ENCODE measurements at places on chromosomes 12 and 14.
A peak's percentile ranks its signal among the peaks of the same experiment; 100 is the strongest.

- DNase-seq: no peak
Observed at GRCh38 chr12:28059668-28060067, 87.1 kb upstream of the PTHLH start.

GRCh38 chr12:80175307-80175930 lies 76.1 kb downstream of the OTOGL start:
- no peak for DNase-seq

DNA sequence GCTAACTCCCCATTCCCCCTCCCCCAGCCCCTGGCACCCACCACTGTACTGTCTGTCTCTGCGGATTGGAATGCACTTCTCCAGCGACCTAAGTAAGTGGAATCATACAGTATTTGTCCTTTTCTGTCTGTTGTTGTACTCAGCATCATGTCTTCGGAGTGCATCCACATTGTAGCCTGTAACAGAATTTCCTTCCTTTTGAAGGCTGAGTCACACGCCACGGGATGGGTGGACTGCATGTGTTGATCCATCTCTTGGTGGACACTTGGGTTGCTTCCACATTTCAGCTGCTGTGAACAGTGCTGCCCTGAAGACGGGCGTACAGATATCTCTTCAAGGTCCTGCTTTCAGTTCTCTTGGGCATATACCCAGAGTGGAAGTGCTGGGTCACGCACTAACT lies 34.4 kb downstream of the DDX51 start:
- DNase-seq: no peak

DNA sequence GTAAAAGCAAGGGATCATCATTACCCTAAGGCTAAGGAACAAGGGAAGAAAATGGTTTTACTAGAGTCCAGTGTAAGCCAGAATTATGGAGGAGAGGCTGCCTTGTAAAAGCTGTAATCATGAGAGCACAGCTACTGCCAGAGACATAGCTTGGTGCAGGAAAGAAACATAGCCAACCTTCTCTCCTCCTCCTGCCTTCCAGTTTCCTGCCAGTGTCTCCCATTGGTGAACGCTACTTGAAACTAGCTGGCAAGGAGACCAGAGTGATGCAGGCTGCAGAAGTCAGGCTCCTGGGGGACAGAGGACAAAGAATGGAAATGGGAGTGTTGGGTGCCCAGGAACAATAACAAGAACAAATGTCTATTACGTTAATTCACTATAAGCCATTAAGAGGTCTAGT lies 158.5 kb downstream of the NELL2 start:
- DNase-seq: no peak

GRCh38 chr12:31597066-31597465 lies 6.1 kb upstream of the DENND5B start:
- no peak for DNase-seq

DNA sequence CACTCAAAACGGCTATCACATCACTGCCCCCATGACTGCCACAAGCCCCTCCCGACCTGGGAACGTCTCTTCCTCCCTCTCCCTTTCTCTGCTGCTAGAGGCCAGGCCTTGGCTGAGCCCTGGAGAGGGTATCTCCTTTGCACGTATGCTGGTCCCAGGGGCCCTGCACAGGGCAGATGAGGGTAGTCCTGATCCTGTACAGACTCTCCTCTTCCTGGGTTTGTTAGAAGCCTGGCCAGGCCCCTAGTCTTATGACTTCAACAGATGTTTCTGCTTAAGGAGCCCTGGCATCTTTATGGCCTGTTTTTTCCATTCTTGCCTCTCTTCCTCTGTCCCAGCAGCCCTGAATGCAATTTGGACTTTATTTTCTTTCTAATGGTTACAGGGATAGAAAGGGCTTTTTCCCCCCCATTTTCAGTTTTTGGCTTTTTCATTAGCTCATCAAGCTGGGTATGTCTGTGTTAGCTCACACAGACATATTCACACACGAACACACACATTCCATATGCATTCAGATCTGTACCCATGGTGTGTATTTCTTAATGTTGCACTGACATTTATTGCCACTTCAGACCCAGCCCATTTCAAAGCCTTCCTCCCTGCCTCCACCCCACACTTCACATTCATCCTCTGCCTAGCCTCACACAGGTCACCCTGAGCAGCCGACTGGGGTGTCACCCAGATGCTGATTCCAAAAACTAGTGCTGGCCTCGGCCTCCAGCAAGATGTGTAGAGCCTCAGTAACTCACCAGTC lies 203.2 kb downstream of the ZFP36L1 start:
- DNase-seq: peak; percentile 94

- no peak for DNase-seq
Observed at GRCh38 chr14:98018628-98019027, 1221.4 kb downstream of the VRK1 start.

DNA sequence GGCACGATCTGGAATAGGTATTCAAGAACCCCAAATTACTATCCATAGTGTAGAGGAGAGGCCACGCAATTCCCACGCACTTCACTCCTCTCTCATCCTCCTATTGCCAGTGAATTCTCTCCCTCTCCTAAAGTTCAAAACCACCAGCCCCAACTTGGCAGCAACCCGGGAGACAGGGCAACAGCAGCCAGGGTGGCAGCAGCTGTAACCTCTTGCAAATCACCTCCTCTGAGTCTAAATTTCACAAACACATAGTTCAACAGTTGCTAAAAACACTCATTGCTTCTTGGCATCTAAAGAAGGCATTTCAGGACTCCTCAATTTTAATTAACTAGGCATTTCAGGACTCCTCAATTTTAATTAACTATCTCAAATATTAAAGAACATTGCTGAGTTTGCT lies 37.7 kb upstream of the MANSC4 start:
- no peak for DNase-seq

DNA sequence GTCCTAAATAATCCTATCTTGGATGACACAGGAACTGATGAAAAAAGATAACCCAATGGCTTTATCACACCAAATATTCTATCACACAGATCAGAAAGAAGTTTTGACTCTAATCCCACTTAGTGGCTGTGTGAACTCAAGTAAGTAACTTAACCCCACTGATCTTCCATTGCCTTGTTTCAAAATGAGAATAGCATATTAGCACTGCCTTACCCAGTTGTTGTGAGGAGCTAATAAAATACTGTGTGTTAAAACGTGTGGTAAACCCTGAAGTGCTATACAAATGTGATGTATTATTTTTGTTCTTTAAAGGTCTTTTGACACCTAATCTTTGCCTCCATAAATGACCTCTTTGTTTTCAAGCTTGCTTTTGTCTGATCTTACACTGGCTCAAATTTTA lies 60.9 kb upstream of the ARID2 start:
- no peak for DNase-seq

DNA sequence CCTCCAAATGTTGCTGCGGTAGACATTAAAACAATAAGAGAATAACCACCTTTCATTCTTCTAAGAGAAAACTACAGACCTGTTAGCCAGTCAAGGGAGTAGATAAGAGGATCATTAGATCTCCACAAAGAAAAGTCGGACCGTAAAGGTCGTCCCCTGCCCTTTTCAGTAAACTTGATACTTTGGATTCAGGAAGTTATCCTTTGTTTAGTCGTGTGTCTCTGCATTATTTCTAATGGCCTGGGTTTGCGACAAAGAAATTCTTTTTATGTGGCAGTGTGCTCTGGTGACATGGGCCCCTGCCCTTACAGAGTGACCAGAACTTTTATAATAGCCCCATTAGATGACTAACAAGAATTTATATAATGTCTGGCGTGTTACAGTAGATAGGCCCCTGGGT lies 44.6 kb upstream of the EVL start:
- DNase-seq: no peak

GRCh38 chr12:65343801-65344200 lies 65.3 kb downstream of the MSRB3 start:
- no peak for DNase-seq

DNA sequence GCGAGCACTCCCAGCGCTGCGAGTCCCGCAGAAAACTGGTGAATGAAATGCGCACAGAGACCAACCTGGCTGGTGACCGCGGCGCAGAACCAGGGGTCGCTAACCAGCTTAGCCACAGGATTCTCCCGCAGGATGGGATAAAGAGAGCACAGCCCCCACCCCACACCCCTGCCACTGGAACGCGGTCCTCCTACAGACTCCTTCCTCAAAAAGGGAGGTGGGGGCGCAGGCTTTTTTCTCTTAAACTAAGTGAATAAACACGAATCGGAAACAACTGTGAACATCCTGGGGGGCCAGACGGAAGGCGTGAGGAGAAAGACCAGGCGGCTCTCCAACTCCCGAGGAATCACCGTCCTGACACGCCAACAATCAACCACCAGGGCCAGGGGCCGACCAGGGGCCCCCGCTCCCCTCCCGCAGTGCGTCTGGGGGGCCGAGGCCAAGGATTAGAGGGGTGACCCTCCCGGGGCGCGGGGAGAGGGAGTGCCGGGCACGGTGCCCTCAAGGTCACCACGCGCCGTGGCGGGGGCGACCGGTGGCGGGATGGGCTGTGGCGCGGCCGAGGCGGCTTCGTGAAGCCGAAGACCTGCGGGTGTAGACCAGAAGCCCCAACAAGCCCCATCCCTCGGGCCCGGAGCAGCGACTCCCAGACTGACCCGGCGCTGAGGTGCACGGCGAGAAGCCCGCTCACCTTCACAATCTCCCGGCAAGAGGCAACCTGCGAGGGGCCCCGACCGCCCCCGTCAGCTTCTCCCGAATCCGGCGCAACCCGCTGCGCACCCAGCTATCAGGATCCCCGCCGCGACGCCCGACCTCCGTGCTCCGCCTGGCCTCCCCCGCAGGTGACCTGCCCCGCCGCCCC lies 704 bp downstream of the ATP2B1 start:
- no peak for DNase-seq

DNA sequence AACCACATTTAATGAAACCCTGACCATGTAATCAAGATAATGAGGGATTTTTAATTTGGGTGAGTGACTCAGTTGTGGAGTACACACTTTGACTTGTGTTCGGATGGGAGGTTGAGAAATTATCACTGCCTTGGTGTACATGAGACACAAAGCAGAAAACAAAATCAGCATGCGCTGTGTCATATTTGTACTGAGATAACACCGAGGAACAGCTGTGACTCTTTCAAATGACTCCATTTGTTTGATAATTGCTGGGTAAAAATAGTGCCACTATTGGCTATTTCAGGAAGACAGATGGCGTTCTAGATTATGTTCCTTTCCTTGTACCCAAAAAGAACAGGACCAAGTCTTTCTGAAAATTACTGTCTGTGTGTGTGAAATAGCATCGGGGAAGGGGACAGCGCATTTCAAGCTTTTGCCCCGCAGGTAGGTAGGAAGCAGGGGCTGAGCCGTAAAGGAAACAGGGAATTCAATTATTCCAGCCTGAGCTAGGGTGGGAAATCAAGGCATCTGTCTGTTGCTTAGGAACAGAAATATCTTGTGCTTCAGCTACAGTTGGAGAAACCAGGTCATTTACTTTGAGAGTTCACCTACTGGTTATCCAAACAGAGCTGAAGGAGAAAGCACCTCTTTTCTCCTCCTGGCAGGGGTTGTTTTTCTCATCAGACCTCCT lies 114.3 kb downstream of the SNAPC1 start:
- DNase-seq: no peak

- no peak for DNase-seq
Observed at GRCh38 chr14:75615200-75615599, 36.8 kb downstream of the FLVCR2 start.

- DNase-seq: no peak
Observed at GRCh38 chr14:100121643-100122480, 37.6 kb downstream of the DEGS2 start.

DNA sequence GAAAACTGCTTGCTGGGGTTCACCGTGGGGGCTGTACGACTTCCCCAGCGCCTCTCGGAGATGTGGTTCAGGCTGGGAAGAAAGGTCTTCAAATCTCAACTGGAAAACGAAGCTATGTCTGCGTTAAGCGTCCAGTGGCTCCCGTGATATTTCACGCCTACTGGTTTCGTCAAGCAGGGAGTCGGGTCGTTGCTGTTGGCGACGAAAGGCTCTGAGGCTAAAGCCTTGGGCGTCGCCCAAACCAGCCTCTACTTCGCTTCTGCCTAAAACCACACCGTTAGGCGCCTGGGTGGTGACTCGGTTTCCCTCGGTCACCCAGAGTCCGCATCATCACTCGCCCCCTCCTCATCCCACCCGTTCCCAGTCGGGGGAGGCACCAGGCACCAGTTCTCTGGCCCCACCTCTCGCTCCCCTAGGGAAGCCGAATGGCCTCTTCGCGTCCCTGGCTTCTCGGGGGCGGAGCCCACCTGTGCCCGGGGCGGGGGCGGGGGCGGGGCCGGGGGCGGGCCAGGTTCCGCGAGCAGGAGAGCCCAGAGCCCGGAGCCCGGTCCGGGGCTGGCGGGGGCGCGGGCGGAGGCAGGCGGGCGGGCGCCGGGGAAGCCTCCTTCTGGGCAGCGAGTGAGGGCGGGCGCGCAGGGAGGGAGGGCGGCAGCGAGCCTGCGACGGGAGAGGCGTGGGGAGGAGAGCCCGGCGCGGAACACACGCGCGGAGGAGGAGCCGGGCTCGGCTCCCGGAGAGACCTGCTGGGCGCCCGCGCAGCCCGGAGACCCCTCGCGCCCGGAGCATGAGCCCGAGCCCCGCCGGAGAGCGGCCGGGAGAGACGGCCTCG lies at the start of gene B4GALNT3:
B4GALNT3 (plus strand) TSS at position 510 of the 829 bp plus-strand sequence. CDS start 438 bp downstream, outside the sequence.
- no peak for DNase-seq

GRCh38 chr12:953776-954175 lies 4.3 kb upstream of the RAD52 start:
- peak; percentile 74 for DNase-seq

DNA sequence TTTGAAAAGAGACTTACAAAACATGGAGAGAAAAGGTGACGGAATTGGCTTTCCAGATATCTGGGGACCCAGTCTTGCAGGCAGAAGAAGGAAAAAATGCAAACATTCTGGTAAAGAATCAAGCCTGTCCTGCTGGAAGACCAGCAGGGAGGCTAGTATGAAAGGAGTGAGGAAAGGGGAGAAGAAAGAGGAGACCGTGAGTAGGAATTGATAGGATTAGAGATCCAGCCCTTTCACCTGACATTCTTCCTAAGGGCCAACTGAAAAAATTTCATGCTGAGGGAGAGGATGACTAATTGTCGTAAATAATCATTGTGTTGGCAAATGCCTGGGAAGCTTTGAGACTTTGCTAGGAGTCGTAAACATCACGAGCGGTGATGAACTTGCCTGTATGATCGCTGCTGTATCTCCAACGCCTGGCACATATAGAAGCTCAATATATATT lies 12.1 kb downstream of the BHLHE41 start:
- DNase-seq: peak; percentile 37

- DNase-seq: no peak
Observed at GRCh38 chr12:48128800-48129199, 9.6 kb downstream of the PFKM start.

- no peak for DNase-seq
Observed at GRCh38 chr12:70561550-70561949, 75.7 kb downstream of the PTPRB start.

DNA sequence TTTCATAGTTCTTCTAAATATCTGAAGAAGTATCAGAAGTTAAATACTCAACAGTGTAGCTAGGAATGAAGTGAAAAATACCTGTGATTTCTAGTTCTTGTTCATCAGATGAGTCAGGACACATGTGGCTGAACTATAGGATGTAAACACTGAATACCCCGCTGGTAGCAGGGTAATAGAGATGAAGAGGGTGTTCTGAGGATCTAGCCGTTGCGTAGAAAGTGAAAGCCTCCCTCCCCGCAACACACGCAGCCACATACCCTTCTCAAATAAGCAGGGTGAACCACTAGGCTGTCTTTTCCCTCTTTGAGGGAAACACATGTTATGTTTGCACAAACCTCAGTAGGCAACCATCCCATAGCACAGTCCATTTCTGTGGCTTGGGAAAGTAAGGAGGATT lies 16.4 kb upstream of the RNASE12 start:
- DNase-seq: no peak

GRCh38 chr14:77674931-77675330 lies 32.9 kb downstream of the ALKBH1 start:
- no peak for DNase-seq

All from fibroblast of skin of right quadriceps (primary cell).